ENCODE measurements at places on chromosomes 16 and 17. TPM values are rescaled to one million over a fixed set of nuclear protein-coding genes. Genes with fewer than 3 reads are reported as not detected.

GRCh38 chr17:44628243-44629188 is 27.8 kb upstream of the MEIOC start:
- no peaks in the 10 kb centered on the region for H3K27me3 ChIP-seq
- H3K27ac ChIP-seq: peak overlapping the region; percentile 33
- no peak overlapping the region for H3K4me3 ChIP-seq

DNA sequence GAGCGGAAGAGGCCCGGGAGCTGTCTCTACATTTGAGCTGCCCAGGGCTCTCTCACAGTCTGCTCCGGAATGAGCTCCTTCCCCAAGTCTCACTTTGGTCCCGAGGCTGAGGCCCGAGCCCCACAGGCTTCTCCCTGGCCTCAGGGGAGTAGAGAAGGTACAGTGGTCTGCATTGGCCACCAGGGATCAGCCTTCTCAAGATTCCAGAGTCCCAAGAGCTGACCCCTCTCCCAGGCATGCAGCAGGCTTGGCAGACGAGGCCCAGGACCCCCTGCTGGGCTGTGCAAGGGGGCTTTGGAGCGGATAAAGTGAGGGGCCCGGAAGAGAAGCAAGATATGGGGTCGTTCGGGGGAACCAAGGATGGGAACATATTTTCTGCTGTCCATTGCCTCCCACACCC is 3.1 kb downstream of the PRSS27 start:
- peaks cover 30% of the 10 kb centered on the region for H3K4me1 ChIP-seq
- H3K36me3 ChIP-seq: peaks cover 43% of the 10 kb centered on the region
- H3K27me3 ChIP-seq: no peaks in the 10 kb centered on the region
- no peak overlapping the region for H3K4me3 ChIP-seq
- H3K27ac ChIP-seq: no peak overlapping the region

- H3K27ac ChIP-seq: no peak overlapping the region
- H3K4me1 ChIP-seq: peaks cover 15% of the 10 kb centered on the region
- no peaks in the 10 kb centered on the region for H3K27me3 ChIP-seq
- DNase-seq: no peak
- no peak overlapping the region for H3K4me3 ChIP-seq
Measured at GRCh38 chr16:57514371-57514770, 22.0 kb downstream of the CCDC102A start.

DNA sequence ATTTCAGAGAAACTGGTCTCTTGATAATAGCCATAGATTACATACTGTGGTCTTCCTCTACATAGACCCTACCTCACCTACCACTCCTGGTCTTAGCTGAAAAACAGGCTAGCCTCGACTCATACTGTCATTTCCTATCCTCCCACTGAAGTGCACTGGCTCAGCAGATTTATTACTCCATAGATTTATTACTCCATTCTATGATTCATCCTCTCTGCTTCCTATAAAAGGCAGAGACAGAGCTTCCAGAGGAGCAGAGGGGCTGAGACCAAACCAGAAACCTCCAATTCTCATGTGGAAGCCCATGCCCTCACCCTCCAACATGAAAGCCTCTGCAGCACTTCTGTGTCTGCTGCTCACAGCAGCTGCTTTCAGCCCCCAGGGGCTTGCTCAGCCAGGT is at the start of gene CCL7:
Gene CCL7 (plus strand): TSS at position 253 of the 400 bp plus-strand sequence. CDS start 70 bp downstream, at position 323.
- DNase-seq: no peak
- H3K4me1 ChIP-seq: no peaks in the 10 kb centered on the region
- no peaks in the 10 kb centered on the region for H3K27me3 ChIP-seq
- no peak within 1 kb of the TSS for H3K27ac ChIP-seq
- no peak within 1 kb of the TSS for H3K4me3 ChIP-seq
- no peaks in the 10 kb centered on the region for H3K36me3 ChIP-seq

GRCh38 chr17:75135452-75135851 is 3.9 kb upstream of the NT5C start:
- no peak overlapping the region for H3K4me3 ChIP-seq
- H3K27ac ChIP-seq: no peak overlapping the region
- no peak for DNase-seq
- peaks cover 15% of the 10 kb centered on the region for H3K4me1 ChIP-seq
- H3K36me3 ChIP-seq: peaks cover 46% of the 10 kb centered on the region
- H3K27me3 ChIP-seq: no peaks in the 10 kb centered on the region

- no peak for DNase-seq
- no peaks in the 10 kb centered on the region for H3K36me3 ChIP-seq
- no peak overlapping the region for H3K4me3 ChIP-seq
- peaks cover 2% of the 10 kb centered on the region for H3K27me3 ChIP-seq
Measured at GRCh38 chr17:43641416-43641815, 20.3 kb downstream of the MEOX1 start.

GRCh38 chr16:27377666-27378485 is 24.1 kb upstream of the IL21R start:
- no peaks in the 10 kb centered on the region for H3K36me3 ChIP-seq
- no peak overlapping the region for H3K4me3 ChIP-seq
- H3K27me3 ChIP-seq: no peaks in the 10 kb centered on the region
- no peak overlapping the region for H3K27ac ChIP-seq

The HBM gene
- total RNA-seq: 33.7 TPM

- H3K36me3 ChIP-seq: no peaks in the 10 kb centered on the region
- no peaks in the 10 kb centered on the region for H3K27me3 ChIP-seq
- peaks cover 27% of the 10 kb centered on the region for H3K4me1 ChIP-seq
- H3K4me3 ChIP-seq: no peak overlapping the region
Measured at GRCh38 chr16:81531419-81531821, 86.8 kb downstream of the CMIP start.

DNA sequence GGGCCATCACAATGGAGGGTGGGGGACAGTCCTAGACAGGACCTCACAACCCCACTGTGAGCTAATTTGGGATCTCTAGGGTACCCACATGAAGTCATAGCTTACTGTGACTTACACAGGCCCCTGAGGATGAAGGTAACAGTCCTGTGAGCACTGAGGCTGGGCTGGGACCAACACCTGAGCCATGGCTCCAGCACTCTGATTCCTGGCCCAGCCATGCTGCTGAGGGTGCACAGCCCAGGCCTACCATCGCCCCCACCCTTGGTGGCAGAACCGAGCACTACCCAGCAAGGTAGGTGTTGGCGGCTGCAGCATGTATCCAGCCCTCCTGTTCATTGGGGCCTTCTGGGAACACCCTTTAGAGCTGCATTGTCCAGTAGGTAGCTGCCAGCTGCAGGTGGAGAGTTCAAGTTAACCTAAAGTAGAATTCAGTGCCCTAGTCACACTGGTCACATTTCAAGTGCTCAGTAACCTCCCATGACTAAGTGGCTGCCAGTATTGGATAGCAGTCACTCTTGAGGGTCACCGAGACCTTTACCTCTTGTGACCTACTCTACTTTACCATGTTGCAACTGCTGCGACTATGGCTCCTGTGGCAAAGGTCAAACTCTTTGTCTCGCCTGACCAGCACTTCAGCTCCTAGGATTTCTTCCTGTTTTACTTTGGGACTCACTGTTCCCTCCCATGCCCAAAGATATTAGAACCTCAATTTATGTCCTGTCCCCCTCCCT is 11.6 kb downstream of the AKAP1 start:
- peaks cover 30% of the 10 kb centered on the region for H3K4me1 ChIP-seq
- no peak for DNase-seq
- no peak overlapping the region for H3K27ac ChIP-seq
- H3K4me3 ChIP-seq: no peak overlapping the region
- H3K36me3 ChIP-seq: peaks cover 3% of the 10 kb centered on the region

GRCh38 chr16:3364774-3365427 is 9.2 kb downstream of the OR2C1 start:
- H3K27me3 ChIP-seq: no peaks in the 10 kb centered on the region
- DNase-seq: peak; percentile 96
- H3K36me3 ChIP-seq: no peaks in the 10 kb centered on the region
- H3K4me3 ChIP-seq: peak overlapping the region; percentile 49
- peaks cover 7% of the 10 kb centered on the region for H3K4me1 ChIP-seq

DNA sequence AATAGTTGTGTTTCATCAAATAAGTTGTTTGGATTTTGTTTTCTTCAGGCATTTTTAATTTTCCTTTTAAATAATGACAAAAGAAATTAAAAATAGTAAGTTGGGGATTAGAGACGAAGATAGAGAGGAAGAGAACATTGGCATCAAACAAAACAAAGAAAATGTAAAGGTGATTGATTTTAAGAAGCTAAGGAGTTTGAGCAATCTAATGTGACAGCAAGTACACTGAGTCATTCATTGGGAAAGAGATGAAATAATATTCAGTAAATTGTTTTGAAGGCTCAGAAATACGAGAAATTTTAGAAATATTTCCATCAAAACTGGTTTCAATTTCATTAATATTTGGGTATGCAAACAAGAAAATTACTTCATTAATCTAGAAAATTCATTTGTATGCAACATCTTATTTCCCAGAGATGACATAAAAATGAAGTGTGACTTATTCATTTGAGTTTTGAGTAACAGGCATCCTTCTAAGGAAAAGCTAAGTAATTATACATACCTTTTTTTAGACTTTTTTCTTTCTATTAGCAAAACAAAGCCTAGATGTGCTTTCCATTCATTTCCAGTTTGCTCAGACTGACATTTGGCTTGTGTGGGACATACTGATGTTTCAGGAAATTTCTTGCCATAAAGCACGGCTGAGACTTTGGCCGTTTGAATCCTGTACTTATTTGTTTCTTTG is 66.7 kb downstream of the COX10 start:
- H3K4me3 ChIP-seq: no peak overlapping the region
- no peaks in the 10 kb centered on the region for H3K36me3 ChIP-seq
- no peaks in the 10 kb centered on the region for H3K4me1 ChIP-seq
- H3K27ac ChIP-seq: no peak overlapping the region
- H3K27me3 ChIP-seq: no peaks in the 10 kb centered on the region
- DNase-seq: no peak

The XYLT1 gene
- total RNA-seq: 17.0 TPM

- DNase-seq: no peak
- H3K4me3 ChIP-seq: no peak overlapping the region
- H3K27ac ChIP-seq: no peak overlapping the region
- no peaks in the 10 kb centered on the region for H3K27me3 ChIP-seq
- H3K4me1 ChIP-seq: no peaks in the 10 kb centered on the region
Measured at GRCh38 chr16:74931445-74931844, 53.5 kb downstream of the WDR59 start.

DNA sequence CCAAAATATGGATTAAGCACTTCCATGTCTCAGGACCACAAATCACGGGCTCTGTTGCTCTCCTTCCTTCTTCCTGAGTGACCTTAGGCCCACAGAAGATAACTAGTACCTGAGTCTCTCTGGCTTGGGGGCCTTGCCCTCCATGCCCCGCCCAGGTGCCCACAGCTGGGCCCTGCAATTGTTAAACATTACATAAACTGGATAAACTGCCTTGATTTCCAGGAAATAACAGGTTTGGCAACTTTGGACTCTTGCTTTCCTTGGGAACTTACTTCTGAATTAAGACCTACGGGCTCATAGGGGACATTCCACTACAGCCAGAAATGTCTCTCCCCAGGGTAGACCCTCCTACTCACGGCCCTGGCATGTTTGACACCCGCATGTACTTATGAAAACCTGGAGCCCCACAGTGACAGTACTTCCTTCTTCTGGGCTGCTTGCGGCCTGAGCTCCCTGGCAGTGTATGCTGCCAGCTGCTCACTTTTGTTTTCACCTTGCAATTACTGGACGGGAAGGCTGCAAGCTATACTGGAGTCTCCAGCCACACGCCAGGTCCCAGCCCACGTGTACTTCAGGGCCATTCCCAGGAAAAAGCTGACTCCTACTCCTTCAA is 2.3 kb upstream of the UBALD2 start:
- H3K4me1 ChIP-seq: peaks cover 45% of the 10 kb centered on the region
- no peak overlapping the region for H3K4me3 ChIP-seq
- H3K36me3 ChIP-seq: peaks cover 2% of the 10 kb centered on the region

DNA sequence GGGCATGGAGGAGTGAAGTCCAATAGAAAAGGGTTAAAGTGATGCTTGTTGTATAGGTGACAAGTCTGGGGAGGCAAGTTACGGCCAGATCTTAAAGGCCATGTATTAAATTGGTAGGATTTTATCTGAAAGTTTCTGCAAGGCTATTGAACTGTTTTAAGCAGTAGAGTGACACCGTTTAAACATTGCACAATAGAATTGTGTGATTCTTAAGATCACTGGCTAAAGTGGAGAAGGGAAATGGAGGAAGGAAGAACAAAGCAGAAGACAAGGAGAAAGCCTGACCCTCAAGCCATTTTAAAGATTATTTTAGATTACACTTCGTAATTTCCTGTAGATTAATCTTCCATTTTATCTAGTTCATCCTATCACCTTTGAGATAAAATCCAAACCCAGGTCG is 5.6 kb upstream of the MPHOSPH6 start:
- H3K4me3 ChIP-seq: no peak overlapping the region
- DNase-seq: no peak
- H3K4me1 ChIP-seq: peaks cover under 1% of the 10 kb centered on the region

DNA sequence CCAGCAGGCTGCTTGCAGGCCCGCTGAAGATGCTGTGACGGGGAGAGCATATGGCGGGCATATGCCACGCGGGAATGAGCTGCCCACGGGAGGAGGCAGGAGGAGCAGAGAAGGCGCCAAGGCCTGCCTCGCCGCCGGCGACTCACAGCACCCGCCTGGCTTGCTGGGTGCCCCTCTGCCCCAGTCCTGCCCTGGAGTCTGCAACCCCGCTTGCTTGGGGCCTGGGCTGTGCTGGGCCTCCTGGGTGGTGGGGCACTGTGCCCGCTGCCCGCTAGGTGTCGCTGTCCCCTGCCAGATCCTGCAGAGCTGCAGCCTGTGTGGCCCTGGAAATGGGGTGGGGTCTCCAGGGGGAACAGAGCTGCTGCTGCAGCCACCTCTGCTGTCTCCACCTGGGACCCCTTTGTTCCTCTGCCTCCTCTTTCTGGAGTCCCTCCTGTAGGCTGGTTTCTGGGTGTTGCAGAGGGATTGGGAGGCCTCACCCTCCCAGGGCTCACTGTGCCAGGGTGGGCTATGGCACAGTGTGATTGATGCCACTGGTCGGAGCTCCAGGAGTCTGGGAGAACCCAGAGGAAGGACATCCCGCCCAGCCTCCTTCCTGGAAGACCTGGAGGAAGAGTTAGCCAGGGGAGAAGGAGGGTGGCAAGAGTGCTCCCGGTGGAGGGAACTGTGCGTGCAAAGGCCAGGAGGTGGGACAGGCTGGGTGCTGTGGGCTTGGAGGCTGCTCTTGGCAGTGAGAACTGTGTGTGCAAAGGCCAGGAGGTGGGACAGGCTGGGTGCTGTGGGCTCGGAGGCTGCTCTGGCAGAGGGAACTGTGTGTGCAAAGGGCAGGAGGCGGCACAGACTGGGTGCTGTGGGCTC is 141.0 kb upstream of the CIBAR2 start:
- no peak overlapping the region for H3K4me3 ChIP-seq
- peaks cover 49% of the 10 kb centered on the region for H3K4me1 ChIP-seq
- DNase-seq: no peak
- peaks cover 4% of the 10 kb centered on the region for H3K36me3 ChIP-seq

The ERCC4 gene
- total RNA-seq: 16.1 TPM

DNA sequence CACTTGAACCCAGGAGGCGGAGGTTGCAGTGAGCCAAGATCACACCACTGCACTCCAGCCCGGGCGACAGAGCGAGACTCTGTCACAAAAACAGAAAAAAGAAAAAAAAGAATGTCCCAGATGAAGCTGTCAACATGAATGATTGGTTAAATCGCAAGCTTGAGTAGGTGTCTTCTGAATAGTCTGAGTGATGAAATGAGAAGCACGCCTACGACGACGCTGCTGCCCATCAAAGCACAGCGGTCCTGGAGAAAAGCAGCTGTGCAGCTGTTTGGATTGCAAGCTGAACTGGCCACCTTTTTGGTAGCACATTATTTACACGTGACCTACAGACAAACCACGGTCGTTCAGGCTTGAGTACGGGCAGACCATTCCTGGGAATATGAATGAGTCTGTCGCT is 12.5 kb downstream of the ADCY9 start:
- H3K36me3 ChIP-seq: peaks cover 8% of the 10 kb centered on the region
- DNase-seq: no peak
- H3K4me3 ChIP-seq: no peak overlapping the region
- no peak overlapping the region for H3K27ac ChIP-seq

GRCh38 chr17:75246404-75246803 is 15.0 kb downstream of the GGA3 start:
- no peak overlapping the region for H3K27ac ChIP-seq
- H3K36me3 ChIP-seq: peaks cover 58% of the 10 kb centered on the region
- no peak overlapping the region for H3K4me3 ChIP-seq
- H3K4me1 ChIP-seq: no peaks in the 10 kb centered on the region
- no peak for DNase-seq
